H1 (cell line): ENCODE measurements at places on chromosomes 12 and 14.

GRCh38 chr12:67989184-67989920, at the start of gene IFNG-AS1:
IFNG-AS1 (plus strand) TSS chr12:67989447.
- DNase-seq, result no peak
- no peak within 1 kb of the TSS for H3K4me3 ChIP-seq
- no peaks in the 10 kb centered on the region for H3K4me1 ChIP-seq
- no peaks in the 10 kb centered on the region for H3K36me3 ChIP-seq

- H3K27ac ChIP-seq, result no peak overlapping the region
- H3K36me3 ChIP-seq, result peaks cover 56% of the 10 kb centered on the region
- H3K27me3 ChIP-seq, result no peaks in the 10 kb centered on the region
- H3K4me1 ChIP-seq, result no peaks in the 10 kb centered on the region
- H3K4me3 ChIP-seq, result no peak overlapping the region
Measured at GRCh38 chr14:68873376-68873775, 80.5 kb upstream of the ZFP36L1 start.

DNA sequence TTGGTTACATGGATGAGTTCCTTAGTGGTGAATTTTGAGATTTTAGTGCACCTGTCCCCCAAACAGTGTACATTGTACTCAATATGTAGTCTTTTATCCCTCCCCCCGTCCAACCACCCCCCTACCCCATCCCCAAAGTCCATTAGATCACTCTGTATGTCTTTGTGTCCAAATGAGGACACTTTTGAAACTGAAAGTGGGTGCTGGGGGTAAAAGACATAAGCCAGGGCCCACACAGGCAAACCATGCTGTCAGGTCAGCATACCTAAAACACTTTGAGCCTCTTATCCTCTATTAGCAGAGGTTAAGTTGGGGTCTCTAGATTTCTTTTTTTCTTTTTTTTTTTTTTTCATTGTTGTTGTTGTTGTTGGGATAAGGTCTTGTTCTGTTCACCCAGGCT, 31.3 kb upstream of the KICS2 start:
- no peak overlapping the region for H3K4me3 ChIP-seq
- no peak for DNase-seq
- H3K27ac ChIP-seq, result no peak overlapping the region
- H3K27me3 ChIP-seq, result no peaks in the 10 kb centered on the region
- no peaks in the 10 kb centered on the region for H3K36me3 ChIP-seq

DNA sequence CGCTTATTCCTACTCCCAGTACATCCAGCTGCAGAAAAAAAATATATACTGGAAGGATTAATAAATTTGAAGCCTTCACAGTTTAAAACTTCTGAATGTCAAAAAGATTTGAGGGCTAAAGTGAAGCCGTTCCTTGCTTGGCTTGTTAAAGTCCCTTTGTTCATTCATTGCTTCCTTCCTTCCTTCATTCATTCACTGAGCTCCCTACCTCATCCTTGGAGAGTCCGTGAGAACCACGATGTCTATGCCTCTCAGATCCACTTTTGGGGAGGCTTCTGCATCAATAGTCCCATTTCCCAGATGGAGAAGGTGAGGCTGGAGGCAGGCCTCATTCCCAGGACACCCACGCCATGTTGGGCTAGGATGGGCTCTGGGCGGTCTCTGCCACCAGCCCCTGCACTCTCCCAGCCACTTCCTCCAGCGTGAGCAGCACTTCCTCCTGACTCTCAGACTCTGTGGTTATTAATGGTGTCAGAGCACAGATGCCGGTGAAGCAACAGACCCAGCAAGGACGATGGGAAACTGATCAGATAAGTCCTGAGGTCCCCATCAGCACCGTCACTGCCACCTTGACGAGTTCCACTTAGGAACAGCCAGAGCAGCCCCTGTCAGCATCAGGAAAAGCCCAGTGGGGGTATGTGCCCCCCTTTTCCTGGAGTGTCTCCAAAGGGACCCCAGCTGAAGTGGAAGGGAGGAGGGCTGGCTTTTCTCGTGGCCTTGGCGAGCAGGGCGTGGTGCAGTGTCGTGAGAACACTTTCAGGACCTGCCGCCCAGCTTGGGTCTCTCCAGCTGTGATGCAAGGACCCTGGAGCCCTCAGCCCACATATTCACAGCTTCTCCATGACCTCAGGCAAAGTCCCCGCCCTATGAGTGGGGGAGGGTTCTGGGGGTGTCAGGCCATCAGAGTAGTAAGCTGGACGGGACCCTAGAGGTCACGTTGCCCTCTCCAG, 21.2 kb downstream of the ASB2 start:
- no peaks in the 10 kb centered on the region for H3K36me3 ChIP-seq
- H3K4me1 ChIP-seq, result peaks cover 7% of the 10 kb centered on the region
- no peak overlapping the region for H3K4me3 ChIP-seq
- H3K27me3 ChIP-seq, result no peaks in the 10 kb centered on the region
- no peak overlapping the region for H3K27ac ChIP-seq
